Posterior cingulate gyrus (tissue), 11 donors: ENCODE measurements at places on chromosomes 3 and 15.

GRCh38 chr3:122903171-122903570, 108.3 kb downstream of the SLC49A4 start:
- DNase-seq: no peak

DNA sequence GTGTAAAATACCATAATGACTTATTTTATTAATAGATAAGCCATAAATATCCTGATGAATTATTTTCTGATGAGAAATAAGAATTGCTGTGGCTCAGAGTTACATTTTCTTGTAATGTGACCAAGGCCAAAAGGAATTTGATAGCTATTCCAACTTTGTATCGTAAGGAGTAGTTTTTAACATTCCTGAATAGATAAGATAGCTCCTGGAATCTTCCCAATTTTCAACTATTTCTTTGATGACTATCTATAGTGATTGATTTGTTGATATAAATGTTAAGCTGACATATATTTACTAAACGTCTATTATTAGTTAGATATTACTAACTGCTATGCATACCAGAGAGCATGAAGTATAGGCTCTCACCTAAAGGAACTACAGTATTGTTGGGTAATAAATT, 49.1 kb upstream of the SATB1 start:
- no peak for DNase-seq

DNA sequence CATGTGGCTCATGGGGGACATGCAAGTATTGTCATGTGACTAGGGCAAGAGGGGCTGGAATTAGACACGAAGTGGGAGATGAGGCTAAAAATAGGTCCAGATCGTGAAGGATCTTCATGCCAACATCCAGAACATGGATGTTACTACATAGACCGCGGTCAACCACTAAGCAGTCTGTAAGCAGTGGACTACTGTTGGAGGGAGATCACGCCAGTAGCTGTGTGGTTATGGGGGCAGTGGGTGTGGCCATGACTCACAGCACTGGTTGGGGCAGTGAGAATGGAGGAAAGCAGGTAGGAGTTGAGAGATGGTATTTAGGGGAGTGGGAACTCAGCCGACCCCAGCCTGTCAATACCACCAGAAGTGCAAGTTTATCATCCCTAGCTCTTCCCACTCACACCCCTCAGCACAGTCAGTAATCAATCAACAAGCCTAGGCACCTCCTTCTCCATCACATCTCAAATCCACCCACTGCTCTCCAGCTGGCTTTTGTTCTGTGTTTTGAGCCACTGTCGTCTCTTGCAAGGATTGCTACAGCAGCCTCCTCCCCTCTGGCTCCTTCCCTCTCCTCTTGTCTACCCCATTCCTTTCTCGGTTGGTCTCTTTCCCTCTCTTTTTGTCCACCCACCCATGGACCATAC, 107.2 kb upstream of the ABHD17C start:
- DNase-seq: no peak

DNA sequence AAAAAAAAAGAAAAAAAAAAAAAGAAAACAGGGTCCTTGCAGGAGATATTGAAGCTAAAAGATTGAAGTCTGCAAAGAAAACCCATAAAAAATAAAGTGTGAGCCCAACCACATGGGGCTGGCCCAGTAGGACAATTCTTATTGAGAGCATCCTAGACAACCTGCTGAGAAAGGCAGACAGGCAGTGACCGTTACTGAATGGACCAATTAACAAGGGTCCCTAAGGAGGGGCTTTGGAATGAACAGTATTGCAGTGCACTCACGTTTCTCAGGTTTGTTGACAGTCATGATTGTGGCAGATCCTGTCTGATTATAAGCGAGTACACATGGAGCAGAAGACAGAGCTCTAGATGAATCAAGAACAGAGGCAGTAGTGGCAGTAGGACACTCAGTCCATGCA, 168.6 kb downstream of the LSAMP start:
- DNase-seq: no peak

- no peak for DNase-seq
Observed at GRCh38 chr3:162141272-162141791, 644.7 kb downstream of the OTOL1 start.

DNA sequence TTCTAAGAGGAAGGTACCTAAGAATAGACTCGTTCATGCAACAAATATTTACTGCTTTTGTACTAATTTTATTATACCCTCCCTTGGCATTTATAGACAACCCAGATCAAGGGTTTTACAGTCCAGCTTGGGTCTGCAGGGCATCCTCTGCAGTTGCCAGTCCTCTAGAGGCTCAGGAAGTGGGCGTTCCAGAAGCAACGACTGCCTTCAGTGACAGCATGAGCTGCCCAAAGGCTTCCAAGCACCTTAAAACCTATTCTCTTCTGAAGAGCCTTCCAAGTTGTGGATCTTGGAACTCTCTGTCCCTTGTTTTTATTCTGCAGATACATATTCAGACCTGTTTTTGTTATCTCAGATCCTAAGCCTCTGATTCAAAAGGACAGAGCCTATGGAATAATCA, 95.6 kb downstream of the RAD18 start:
- no peak for DNase-seq

- DNase-seq: no peak
Observed at GRCh38 chr3:178325330-178325729, 210.9 kb upstream of the KCNMB2 start.

- DNase-seq: no peak
Observed at GRCh38 chr15:65423976-65424679, 1.4 kb upstream of the IGDCC4 start.

DNA sequence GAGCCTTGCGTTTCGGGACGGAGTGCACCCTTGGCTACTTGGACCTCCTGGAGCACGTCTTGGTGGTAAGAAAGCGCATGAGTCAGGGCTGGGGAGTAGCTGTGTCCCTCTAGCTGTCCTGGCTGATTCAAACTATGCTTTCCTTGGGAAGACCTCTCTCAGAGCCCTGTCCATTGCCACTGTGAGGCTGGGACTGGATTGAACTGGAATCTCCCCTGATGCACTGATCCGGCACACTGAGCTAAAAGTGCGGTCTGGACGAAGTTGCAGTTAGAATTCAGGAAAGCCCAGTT, 232.6 kb upstream of the TPM1 start:
- DNase-seq: no peak

DNA sequence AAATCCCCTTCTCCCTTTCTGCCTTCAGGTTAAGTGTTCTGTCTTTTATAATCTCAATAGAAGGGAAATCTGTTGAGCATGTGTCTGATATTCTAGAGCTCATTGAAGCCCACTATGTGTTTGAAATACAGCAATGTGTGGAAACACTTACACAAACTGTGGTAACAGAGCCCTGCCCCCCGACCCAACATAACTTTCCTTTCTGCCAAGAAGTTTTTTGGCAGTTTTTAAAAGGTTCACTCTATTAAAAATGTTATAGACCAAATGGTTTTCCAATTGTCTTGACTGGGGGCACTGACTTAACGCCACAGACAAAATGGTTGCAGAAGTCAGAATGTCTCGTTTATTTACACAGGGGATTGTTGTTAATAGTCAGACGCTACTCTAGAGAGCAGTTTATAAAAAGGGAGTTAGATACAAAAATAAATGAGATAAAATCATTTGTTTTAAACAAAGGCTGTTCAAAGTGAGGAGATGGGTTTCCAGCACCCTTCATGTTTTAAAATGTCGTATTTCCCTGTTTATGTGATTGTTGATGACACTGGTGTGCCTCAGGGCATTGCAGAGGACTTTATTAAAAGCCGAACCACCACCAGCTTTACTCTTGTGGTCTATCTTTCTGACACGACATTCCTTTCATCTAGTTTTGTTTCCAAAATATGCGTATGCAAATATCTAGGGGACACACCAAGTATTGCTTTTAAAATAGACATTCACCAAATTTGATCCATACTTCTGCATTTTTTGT, 26.7 kb upstream of the GREM1 start:
- DNase-seq: no peak

DNA sequence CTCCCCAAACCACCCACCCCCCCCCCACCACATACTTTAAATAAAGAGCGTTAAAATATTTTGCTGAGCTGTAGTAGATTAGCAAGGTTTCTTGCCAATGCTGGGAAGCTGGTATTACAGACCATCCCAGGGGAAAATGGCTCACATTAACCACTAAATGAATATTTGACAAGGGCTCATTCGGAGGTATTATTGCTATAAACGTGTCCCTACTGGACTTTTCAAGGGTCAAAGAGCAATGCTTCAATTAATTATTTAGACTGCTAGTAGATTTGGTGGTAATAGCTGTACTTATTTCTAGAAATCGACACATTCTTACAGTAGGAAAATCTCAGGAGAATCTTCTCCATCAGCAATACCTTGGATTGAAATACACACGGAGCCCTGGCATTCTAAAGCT, 5.2 kb downstream of the SOX2 start:
- DNase-seq: no peak

DNA sequence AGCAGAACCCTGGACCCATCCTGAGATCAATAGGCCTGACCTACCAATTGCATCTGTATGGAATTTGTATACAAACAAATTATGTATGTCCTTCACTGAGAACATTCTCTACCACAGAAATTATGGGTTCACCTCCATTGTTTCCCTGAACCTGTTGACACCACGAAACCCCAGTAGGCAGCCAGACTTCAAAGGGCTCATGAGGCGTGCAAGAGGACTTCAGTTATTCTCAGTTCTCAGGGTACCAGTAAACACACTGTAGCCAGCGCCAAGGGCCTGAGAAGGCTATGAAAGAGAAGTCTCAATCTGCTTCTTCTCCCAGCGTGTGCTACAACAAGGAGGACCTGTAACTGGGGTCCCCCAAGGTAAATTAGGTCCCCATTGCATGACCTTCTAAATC, 254.9 kb upstream of the GOLGA6L4 start:
- DNase-seq: no peak

DNA sequence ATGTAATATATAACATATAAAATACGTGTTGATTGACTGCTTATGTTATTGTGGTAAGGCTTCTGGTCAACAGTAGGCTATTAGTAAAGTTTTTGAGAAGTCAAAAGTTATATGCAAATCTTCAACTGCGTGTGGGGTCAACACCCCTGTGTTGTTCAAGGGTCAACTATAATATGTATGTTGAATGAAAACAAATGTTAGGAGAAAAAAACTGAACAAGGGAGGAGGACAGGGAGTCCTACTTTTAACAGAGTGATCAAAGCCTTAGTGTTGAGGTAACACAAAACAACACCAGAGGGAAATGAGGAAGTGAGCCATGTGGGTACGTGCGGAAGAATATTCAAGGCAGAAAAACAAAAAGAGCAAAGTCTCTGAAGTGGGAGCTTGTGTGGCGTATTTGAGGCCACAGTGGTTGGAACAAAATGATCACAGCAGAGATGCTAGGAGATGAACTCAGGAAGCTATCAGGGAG, 62.5 kb downstream of the SFMBT1 start:
- DNase-seq: no peak

DNA sequence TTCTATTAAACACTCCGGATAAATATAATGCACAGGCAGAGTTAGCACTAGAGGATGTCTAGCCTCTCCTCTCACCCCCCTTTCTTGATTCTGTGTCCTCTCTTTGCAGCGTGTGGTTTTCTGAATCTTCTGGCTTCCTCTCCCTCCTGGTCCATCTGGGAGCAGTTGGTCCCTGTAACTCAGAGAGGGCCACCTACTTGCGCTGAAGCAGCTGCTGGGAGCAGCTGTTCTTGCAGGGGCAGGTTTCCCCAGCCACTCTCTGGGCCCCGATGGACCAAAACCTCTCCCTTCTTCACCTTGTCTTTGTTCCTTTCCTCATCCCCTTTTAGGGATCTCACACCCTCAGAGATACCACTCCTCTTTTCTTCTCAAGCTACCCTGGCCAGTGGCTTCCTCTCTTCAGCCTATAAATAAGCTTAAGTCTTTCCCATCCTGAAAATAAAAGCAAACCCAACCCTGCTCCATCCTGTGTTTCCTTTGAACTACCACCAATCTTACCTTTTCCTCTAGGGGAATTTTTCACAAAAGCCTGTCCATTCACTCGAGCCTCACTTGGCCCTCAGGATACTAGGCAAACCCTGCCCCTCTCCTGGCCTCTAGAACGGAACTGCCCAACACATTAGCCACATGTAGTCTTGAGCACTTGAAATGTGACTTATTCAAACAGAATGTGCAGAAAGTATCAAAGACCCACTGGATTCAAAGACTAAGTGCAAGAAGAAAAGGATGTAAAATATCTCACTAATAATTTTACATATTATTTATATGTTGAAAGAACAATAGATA, 59.7 kb downstream of the STARD5 start:
- DNase-seq: peak; percentile 61

- DNase-seq: no peak
Observed at GRCh38 chr3:148360051-148360450, 337.7 kb upstream of the AGTR1 start.

- no peak for DNase-seq
Observed at GRCh38 chr15:49439678-49440395, 16.8 kb downstream of the FGF7 start.

DNA sequence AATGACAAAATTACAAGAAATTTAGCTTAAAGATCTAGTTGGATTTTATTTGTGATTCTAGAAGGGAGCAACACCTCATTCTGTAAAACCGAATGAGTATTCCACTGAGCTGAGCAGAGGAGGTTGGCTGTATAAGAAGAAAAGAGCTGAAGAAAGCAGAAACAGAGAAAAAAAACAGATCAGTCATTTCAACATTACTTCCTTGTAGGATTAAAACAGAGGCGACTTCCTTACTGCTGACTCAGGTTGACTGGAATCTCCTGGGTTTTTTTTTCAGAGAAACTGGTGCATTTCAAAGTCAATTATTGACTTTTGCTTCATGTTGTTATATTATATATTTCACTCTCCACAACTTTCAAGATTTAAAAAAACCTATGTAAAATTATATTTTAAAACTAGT, 368.1 kb upstream of the UBE2E2 start:
- DNase-seq: no peak

GRCh38 chr3:143041903-143042302, 40.5 kb downstream of the U2SURP start:
- DNase-seq: no peak

- DNase-seq: no peak
Observed at GRCh38 chr3:72101494-72101893, 316.5 kb upstream of the PROK2 start.

GRCh38 chr15:41438206-41438605, 21.3 kb downstream of the RTF1 start:
- peak; percentile 12 for DNase-seq

GRCh38 chr3:60435941-60436650, 815.2 kb downstream of the FHIT start:
- no peak for DNase-seq

- DNase-seq: no peak
Observed at GRCh38 chr3:143814443-143814889, 33.8 kb downstream of the SLC9A9 start.

- DNase-seq: no peak
Observed at GRCh38 chr15:74817370-74817737, 4.7 kb downstream of the LMAN1L start.

GRCh38 chr3:89414270-89414669, 306.8 kb downstream of the EPHA3 start:
- no peak for DNase-seq

DNA sequence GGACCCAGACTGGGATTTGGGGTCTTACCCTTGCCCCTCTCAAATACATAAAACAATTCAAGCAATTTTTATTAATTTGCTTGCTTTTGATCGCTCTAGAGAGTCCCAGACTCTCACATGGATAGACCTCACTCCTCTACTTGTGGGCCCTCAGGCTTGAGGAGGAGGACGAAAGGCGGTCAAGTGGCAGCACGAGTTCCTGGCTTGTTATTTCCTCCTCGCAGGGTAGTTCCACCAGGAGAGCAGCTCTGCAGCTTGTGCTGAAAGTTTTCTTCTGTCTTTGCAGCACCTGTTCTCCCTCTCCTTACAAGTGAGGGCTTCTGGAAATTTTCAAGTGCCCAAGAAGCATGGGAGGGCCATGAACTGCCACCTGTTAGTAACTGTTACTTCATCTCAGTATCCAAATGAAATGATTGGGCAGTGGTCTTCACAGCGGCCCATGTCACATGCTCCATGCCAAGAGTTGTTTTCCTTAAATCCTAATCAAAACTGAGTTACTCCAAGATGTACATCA, 22.7 kb downstream of the ABI3BP start:
- DNase-seq: no peak
